CD14-positive monocyte (primary cell): ENCODE measurements at places on chromosomes 2 and 18. TPM values are rescaled to one million over a fixed set of nuclear protein-coding genes. Genes with fewer than 3 reads are reported as not detected.

Gene NEUROD1
- not detected for polyA plus RNA-seq

Gene SOWAHC
- 2.6 and 2.7 TPM in 2 replicates for polyA plus RNA-seq

Gene FNDC4
- not detected for polyA plus RNA-seq

Gene RAB1A
- 110 TPM for polyA plus RNA-seq

Gene GCG
- not detected for polyA plus RNA-seq

Gene IMPACT
- polyA plus RNA-seq, result 19.7 TPM

Gene ABCB11
- not detected in 2 replicates for polyA plus RNA-seq

Gene ARHGEF4
- not detected for polyA plus RNA-seq

Gene PTH2R
- 0.07 TPM for polyA plus RNA-seq

Gene CLEC4F
- polyA plus RNA-seq, result 2.3 TPM

Gene GNAL
- polyA plus RNA-seq, result 0.03 TPM

Gene SNTG2
- not detected for polyA plus RNA-seq

Gene DHRS9
- polyA plus RNA-seq, result 12.9 TPM

Gene UGT1A5
- not detected for polyA plus RNA-seq

Gene LBX2
- polyA plus RNA-seq, result 0.76 and 1.2 TPM in 2 replicates

Gene ONECUT2
- not detected for polyA plus RNA-seq

Gene SERPINB7
- polyA plus RNA-seq, result not detected

Gene KCNF1
- not detected in 2 replicates for polyA plus RNA-seq

Gene COL4A4
- polyA plus RNA-seq, result 0.01 TPM in 1 of 2 replicates, not detected in the other

Gene C1QL2
- polyA plus RNA-seq, result not detected

Gene ACVR1C
- not detected for polyA plus RNA-seq

Gene ZNF385B
- polyA plus RNA-seq, result not detected

Gene GKN2
- not detected in 2 replicates for polyA plus RNA-seq
